CD4-positive, alpha-beta T cell treated with Interleukin-6 at 100 ng/mL for 8 hours (primary cell): ENCODE measurements at places on chromosomes 1 and 21.

DNA sequence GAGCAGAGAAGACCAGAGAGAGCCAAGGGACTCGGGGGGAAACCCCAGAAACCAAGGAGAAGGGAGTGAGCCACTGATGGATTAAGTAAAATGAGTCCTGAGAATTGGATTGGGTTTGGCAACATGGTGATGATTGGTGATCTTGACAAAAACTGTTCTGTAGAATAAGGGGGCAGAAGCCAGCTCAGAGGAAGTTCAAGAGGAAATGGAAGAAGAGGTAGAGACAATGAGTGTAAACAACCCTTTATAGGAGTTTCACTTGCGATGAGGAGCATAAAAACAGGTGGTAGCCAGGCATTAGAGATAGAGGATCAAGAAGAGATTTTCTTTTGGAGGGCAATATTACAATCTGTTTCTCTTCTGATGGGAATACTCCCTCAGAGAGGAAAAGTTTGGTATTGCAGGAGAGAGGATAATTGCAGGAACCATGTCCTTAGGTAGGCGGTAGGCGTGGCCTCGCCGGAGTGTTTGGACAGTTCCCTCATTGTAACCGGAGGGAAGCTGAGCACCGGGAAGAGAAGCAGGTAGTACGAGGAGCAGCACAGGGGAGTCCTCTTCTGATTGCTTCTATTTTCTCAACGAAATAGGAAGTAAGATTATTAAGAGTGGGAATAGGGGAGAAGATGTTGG, 68.4 kb upstream of the TENT5C start:
- no peak for DNase-seq

DNA sequence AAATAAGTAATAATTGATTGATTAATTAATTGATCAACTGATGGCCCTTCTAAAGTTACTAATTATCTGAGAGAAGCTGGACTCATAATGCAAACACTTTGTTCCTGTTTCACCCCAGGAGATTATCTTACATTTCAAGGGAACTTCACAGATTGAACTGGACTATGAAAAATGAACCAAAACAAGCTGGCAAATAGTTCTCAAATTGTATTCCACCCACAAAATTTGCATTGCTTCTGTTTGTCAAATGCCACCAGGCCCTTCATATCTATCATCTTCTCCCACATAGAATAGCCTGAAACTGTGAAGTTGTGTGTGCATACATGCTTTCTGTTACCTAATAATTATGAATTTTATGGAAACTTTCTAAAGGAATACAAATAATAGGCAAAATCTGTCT, 104.0 kb downstream of the ZNF281 start:
- DNase-seq: no peak

- peak; percentile 77 for DNase-seq
Observed at GRCh38 chr1:111596499-111596898, 23.1 kb upstream of the RAP1A start.

DNA sequence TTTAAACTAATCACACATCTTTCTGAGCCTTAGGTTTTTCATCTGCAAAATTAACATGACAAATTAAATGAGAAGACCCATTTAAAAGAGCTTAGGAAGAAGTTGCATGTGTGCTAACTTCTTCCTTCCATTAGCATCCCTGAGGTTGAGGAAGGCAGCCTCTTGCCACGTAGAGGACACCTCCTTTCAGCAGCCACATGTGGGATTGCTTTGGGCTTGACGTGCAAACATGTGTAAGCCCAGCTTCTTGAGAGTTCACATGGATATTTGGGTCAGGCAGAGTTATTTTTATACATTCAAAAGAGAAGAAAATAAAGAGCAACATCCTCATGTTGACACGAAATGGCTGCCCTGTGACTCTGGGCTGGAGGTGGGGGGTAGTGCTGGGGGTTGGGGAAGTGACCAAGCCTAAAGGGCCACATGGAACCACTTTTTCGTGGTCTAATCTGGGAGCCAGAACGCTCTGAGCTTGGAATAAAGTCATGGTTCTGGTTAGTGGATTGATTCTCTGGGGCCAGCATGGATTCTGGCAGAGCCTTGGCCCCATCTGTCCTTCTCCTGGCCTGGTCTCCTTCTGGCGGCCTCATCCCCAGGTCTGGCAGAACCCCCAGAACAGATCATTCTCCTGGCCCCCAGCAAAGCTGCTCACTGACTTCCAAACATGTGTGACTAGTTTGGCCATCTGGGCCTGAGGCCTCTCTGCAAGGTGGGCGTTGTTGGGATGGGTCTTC, 137.1 kb upstream of the USP24 start:
- DNase-seq: no peak

GRCh38 chr1:41317361-41317760, 43.9 kb upstream of the FOXO6 start:
- DNase-seq: no peak

GRCh38 chr1:153465811-153466636, 5.6 kb upstream of the S100A7 start:
- DNase-seq: peak; percentile 38

GRCh38 chr1:89657886-89658285, 25.0 kb downstream of the LRRC8C start:
- DNase-seq: peak; percentile 66

- no peak for DNase-seq
Observed at GRCh38 chr1:234918961-234919761, 209.5 kb downstream of the TOMM20 start.

DNA sequence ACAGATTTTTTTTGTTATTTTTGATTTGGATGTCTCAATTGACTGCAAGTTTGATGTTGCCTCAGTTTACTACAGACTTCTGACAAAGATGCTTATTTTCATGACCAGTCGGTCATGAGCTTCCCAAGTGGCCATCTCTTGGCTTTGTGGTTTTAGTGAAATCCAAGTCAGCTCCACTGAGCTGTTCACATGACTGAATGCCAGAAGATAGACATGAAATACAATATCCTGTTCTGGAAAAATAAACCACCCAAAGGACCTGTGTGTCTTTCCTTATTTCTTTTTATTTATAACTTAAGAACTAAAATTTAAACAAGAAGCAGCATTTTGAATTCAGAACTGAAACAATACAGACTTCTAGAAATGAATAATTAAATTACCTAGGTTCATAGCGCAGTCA, 89.3 kb downstream of the HMCN1 start:
- no peak for DNase-seq

DNA sequence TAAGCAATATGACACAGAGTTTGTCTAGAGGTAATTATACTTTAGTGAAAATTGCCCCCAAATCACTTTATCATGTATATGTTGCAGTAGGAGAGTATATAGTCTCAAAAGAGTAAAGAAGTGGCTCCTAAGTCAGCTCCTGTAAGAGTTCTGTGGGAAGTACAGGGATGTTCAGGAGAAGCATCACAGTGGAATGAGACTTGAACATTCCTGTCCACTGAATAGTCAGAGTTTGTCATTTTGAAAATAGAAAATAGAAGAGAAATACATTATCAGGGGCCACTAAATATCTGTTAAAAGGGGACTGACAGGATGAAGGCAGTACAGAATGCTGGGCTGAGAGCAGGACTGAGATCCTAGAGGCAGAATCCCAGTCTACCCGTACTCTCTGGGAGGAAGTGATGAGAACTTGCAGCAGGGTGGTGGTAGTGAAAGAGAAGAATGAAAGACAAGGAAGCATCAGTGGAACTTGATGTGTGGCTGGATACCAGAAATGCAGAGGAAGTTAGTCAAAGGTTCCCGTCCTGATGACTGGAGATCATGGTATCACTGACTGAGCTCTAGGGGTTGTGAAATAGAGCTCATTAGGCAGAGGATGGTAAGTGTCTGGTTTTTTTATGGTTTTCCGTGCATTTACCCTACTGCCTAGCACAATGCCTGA, 153.4 kb downstream of the FMN2 start:
- DNase-seq: no peak

- DNase-seq: no peak
Observed at GRCh38 chr1:229579059-229579673, 20.7 kb upstream of the ABCB10 start.

DNA sequence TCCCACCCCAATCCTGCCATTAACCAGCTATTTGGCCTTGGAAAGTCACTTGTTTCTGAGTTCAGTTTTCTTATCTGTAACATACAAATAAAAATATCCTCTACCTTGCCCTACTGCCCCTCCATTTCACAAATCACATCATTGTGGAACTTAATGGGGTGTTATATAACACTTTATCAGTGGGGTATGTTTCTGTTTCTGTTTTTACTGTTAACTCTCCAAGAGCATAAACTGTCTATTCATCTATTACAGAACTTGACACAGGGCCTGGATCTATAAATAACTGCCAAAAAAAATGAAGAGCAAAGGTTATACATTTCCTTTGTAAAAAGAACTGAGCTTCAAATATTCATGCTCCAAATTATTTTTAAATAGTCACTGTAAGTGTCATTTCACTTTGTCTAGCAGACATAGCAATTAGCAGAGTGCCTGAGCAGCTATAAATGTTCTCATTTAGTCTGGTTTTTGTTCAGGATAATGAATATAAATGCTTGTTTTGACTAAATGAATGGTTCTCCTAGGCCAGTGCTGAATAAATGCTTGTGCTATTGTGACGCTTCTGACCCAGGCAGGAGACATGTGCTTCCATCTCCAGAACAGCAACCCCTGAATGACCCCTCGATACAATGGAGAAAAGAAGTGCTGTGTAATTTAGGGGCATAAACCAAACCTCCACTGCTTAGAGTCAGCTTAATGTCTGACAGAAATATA, 7.4 kb downstream of the PIGM start:
- no peak for DNase-seq
